ENCODE measurements at places on chromosomes 3 and 15. TPM values are rescaled to one million over a fixed set of nuclear protein-coding genes. Genes with fewer than 3 reads are reported as not detected.

The SLC22A13 gene
- total RNA-seq, result 0.24 TPM

The MGLL gene
- total RNA-seq, result 54.9 TPM

The NR2E3 gene
- not detected for total RNA-seq

The PCSK6 gene
- total RNA-seq, result 1.7 TPM

The ZBTB20 gene
- total RNA-seq, result 4.8 TPM

The BTLA gene
- total RNA-seq, result not detected

Measured in tracheal epithelial cell (primary cell).